ENCODE measurements at places on chromosomes 2 and 18. TPM values are rescaled to one million over a fixed set of nuclear protein-coding genes. Genes with fewer than 3 reads are reported as not detected.

AUP1 gene
- total RNA-seq = 67.0 TPM

GPATCH11 gene
- total RNA-seq = 7.2 TPM

SSB gene
- total RNA-seq = 75.7 TPM

DNA sequence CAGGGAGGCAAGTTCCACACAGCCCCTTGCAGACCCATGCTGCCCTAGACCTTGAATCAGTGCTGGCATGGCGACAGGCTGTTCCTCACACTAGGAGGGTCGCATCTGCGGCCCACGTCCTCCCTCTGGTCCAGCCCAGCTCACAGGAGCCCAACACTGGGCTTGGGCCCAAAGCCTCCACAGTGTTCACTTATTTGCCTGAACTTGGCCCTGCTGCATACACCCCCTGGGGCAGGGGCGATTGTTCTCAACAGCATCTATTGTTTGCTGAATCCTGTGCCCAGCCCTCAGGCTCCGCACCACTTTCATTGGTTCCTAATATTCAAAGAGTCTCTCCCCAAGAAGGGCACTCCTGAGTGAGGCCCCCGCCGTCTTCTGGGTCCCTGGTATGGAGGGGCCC is 90.7 kb downstream of the ZBTB7C start:
- DNase-seq = peak; percentile 44

- peak; percentile 78 for DNase-seq
These were observed 15.5 kb downstream of the SALL3 start for GRCh38 chr18:78994977-78995582.

DNA sequence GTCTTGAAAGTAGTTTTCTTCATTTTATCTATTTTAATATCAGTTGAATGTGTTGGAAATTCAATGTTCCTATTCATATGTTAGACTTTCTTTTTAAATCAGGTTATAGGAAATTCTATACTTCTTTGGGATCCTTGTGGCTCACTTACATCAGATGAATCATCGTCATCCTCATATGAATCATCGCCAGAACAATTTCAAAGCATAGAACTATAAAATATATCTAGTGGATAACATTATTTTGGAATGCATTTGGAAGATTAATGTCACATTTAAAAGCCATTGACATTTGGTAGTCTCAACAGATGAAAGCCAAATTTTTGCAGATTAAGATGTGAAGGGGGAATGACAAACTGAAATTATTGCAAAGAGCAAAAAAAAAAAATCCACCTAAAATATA is 94.1 kb downstream of the FAM161A start:
- DNase-seq = no peak

All from posterior vena cava (tissue), 2 donors.